ENCODE measurements at places on chromosomes 2 and 18. TPM values are rescaled to one million over a fixed set of nuclear protein-coding genes. Genes with fewer than 3 reads are reported as not detected.

DNA sequence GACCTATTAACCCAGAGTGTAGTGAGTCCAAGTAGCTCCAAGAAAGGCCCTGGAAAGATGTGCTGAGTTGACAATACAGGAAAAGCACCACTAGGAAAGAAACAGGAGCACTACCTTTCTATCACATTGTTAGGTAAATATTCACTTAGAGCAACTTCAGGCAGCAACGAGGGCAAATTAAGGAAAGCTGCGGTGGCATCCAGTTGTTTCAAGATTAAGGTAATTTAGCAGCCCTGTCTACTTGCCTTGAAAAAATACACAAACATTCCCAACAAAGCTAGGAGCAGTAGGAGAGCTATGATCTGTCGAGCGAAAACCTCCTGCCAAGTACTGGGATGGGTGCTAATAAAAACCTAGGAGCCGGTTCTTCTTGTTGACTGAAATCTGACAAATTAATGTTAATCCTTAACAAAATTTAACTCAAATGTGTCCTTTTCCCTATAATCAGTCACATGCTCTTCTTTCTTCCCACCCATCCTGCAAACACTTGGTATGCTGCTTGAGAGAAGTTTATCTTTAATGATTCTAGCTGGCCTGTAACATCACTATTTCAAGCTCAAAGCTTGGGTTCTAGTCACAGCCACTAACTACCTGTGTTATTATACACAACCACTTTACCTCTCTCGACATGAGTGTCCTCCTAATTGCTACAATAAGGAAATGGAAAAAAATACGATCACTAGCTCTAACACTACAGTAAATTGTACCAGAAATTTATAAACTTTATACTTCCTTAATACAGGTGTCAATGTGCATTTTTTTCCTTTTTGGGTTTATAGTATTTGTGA is 2.0 kb downstream of the ACAA2 start:
- no peak for DNase-seq
- H3K27me3 ChIP-seq: no peaks in the 10 kb centered on the region
- no peak overlapping the region for H3K4me3 ChIP-seq
- H3K36me3 ChIP-seq: no peaks in the 10 kb centered on the region
- H3K4me1 ChIP-seq: peaks cover 14% of the 10 kb centered on the region
- H3K27ac ChIP-seq: no peak overlapping the region

GRCh38 chr18:3405713-3406112 is 44.3 kb upstream of the TGIF1 start:
- H3K27ac ChIP-seq: no peak overlapping the region
- no peak overlapping the region for H3K4me3 ChIP-seq
- no peaks in the 10 kb centered on the region for H3K4me1 ChIP-seq
- H3K36me3 ChIP-seq: no peaks in the 10 kb centered on the region
- no peaks in the 10 kb centered on the region for H3K27me3 ChIP-seq

UNC50 gene
- total RNA-seq: 19.6 TPM

ALLC gene
- total RNA-seq: not detected

DNA sequence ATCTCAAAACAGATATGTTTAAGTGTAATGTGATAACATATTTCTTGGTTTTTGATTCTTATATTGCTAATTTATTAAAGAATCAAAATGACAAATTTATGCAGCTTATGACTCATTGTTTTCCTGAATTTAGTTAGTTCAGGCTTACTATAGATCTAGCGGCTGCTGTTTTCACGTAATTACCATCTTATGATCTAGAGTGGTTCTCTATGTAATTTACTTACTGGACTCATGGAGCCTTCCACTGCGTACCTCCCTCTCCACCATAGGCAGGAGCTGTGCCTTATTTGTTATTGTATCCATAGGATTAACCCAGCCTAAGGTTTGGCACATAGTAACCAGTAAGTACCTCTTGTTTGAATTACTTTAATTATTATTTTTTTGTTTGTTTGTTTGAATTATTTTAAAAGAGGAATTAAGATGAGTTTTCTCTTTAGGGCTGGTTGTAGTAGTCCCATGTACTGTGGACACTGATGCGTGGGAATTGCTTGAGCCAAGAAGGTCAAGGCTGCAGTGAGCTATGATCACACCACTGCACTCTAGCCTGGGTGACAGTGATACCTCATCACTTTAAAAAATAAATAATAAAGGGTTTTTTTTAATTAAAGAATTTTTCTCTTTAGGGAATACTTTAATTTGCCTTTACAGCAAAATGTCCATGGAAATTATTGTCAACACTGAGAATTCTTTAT is 165.5 kb downstream of the PHLPP1 start:
- H3K4me1 ChIP-seq: no peaks in the 10 kb centered on the region
- no peak overlapping the region for H3K4me3 ChIP-seq
- H3K27ac ChIP-seq: no peak overlapping the region
- DNase-seq: no peak

GRCh38 chr2:112910219-112910618 is 746 bp upstream of the IL37 start:
- no peaks in the 10 kb centered on the region for H3K4me1 ChIP-seq
- no peak overlapping the region for H3K4me3 ChIP-seq
- H3K27me3 ChIP-seq: no peaks in the 10 kb centered on the region
- no peak overlapping the region for H3K27ac ChIP-seq

DNA sequence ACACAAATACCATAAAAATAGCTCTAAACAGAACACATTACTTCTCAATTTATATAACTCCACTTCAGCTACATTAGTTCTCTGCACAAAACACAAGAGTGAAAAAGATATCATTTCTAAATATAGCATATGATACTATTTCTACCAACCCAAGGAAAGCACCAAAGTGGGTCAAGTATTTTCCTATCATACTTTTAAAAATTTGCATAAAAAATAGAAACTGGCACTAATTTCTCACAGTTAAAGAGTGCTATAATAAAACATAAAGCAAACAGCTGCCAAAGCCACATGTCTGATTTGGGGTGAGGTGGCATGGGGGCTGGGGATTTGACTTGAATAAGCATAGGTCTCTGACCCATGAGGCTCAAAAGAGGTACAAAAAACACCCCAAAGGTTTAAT is 61.5 kb downstream of the BARD1 start:
- H3K27ac ChIP-seq: no peak overlapping the region
- no peak overlapping the region for H3K4me3 ChIP-seq
- H3K36me3 ChIP-seq: no peaks in the 10 kb centered on the region
- H3K27me3 ChIP-seq: no peaks in the 10 kb centered on the region

- no peaks in the 10 kb centered on the region for H3K27me3 ChIP-seq
- no peak for DNase-seq
- H3K4me3 ChIP-seq: no peak overlapping the region
- no peaks in the 10 kb centered on the region for H3K36me3 ChIP-seq
- peaks cover 4% of the 10 kb centered on the region for H3K4me1 ChIP-seq
- no peak overlapping the region for H3K27ac ChIP-seq
Observed at GRCh38 chr2:222876947-222877346, 16.1 kb downstream of the ACSL3 start.

DNA sequence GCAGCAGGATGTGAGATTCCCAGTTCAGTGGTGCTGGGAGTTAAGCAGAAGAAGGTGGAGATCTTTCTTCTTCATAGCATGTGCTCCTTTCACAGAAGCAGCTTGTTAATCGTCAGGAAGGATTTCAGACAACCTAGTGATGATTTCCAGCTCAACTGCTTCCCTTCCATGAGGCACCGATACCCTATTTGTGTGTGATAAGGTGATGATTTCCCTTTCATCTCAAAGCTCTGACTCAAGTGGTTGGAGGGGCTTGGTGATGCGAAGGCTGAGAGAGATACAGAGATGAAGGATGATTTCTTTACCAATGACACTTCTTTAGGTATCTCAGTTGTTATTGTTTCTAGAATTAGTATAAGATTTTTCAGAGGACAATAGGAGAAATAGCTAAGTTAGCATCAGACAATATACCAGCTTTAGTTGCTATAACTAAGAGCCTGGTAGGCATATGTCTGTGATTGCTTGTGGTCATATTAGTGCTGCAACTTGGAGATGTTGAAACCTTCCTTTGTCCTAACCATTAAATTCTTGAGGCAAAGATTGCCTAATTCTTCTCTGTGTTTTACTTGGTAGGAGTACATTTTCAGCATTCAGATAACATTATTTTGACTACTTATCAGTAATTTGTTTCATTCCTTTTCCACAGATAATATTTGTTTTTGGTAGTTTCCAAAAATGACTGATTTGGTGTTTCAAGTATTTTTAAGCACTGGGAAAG is 111.3 kb downstream of the PLCL1 start:
- no peak overlapping the region for H3K4me3 ChIP-seq
- no peaks in the 10 kb centered on the region for H3K27me3 ChIP-seq
- H3K27ac ChIP-seq: no peak overlapping the region
- H3K4me1 ChIP-seq: peaks cover 3% of the 10 kb centered on the region
- no peak for DNase-seq
- H3K36me3 ChIP-seq: no peaks in the 10 kb centered on the region

DNA sequence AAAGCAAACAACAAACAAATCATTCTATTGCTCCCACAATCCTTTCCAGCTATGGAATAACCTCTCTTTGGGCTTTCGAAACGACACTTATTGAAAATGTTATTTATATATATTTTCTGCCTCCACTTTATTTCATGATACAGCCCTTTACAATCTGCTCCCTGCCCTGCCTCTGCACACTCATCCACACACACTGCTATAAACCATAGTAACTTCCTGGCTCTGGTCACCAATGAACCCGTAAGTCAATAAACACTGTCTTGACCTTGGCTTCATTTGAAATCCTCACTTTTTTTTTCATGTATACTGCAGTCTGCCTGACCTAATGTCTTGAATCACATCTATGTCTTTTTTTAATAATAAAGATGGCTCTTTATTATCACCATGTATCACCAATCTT is 161.5 kb downstream of the SLC39A10 start:
- H3K4me1 ChIP-seq: no peaks in the 10 kb centered on the region
- no peak for DNase-seq
- no peak overlapping the region for H3K27ac ChIP-seq

GRCh38 chr18:37435150-37435867 is 130.3 kb downstream of the CELF4 start:
- no peak overlapping the region for H3K27ac ChIP-seq
- no peaks in the 10 kb centered on the region for H3K36me3 ChIP-seq
- no peaks in the 10 kb centered on the region for H3K27me3 ChIP-seq
- no peak overlapping the region for H3K4me3 ChIP-seq
- no peak for DNase-seq
- H3K4me1 ChIP-seq: no peaks in the 10 kb centered on the region

GRCh38 chr18:14927701-14928100 is 179.7 kb downstream of the ANKRD30B start:
- no peak overlapping the region for H3K4me3 ChIP-seq
- no peaks in the 10 kb centered on the region for H3K36me3 ChIP-seq
- DNase-seq: no peak

GRCh38 chr18:62386091-62386490 is 61.0 kb downstream of the TNFRSF11A start:
- H3K36me3 ChIP-seq: no peaks in the 10 kb centered on the region
- H3K4me1 ChIP-seq: no peaks in the 10 kb centered on the region
- H3K27me3 ChIP-seq: no peaks in the 10 kb centered on the region
- H3K4me3 ChIP-seq: no peak overlapping the region
- H3K27ac ChIP-seq: no peak overlapping the region

DNA sequence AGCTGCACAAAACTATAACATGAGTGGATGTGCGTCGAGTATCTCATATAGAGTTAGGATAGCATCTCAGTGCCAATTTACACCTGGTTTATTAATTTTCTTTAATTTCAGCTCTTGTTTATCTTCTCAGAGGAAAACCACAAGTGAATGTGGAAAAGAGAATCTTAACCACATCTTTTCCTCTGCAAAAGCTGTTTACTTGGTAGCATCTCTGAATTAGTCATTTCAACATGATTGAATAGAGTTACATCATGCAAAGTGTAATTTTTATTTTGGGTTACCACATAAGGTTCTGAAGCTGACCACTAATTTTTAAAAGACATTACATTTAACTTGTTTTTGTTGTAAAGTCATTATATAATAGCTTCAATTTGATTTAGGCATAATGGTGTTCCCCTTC is 83.8 kb upstream of the FAM237A start:
- DNase-seq: no peak
- H3K27me3 ChIP-seq: no peaks in the 10 kb centered on the region
- H3K4me1 ChIP-seq: no peaks in the 10 kb centered on the region
- H3K27ac ChIP-seq: no peak overlapping the region
- H3K36me3 ChIP-seq: no peaks in the 10 kb centered on the region
- no peak overlapping the region for H3K4me3 ChIP-seq

TUBB8B gene
- not detected for total RNA-seq

DNA sequence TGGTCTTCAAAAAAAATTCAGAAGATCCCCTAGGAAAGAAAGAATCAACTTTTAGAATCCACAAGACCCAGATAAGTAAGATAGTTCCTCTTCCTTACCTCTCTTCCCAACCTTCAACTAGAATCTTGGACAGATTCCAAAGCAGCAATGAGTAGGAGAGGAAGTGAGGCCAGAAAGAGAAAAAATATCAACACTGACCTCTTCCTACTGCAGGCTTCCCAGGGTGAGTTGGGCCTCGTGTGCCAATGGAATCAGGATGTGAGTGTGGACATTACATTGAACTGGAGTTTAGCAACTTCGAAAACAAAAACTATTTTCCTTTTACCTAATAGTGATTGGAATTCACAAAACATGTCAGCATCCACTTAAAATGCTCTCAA is 102.5 kb upstream of the PIEZO2 start:
- no peaks in the 10 kb centered on the region for H3K4me1 ChIP-seq
- H3K27me3 ChIP-seq: no peaks in the 10 kb centered on the region
- no peak overlapping the region for H3K27ac ChIP-seq

DYNAP gene
- total RNA-seq: not detected

- H3K4me3 ChIP-seq: no peak overlapping the region
- no peaks in the 10 kb centered on the region for H3K27me3 ChIP-seq
- H3K4me1 ChIP-seq: peaks cover 12% of the 10 kb centered on the region
- peaks cover 4% of the 10 kb centered on the region for H3K36me3 ChIP-seq
- no peak for DNase-seq
Observed at GRCh38 chr2:202529389-202529788, 105.4 kb upstream of the FAM117B start.

- no peaks in the 10 kb centered on the region for H3K4me1 ChIP-seq
- no peak overlapping the region for H3K4me3 ChIP-seq
- H3K27me3 ChIP-seq: no peaks in the 10 kb centered on the region
- no peaks in the 10 kb centered on the region for H3K36me3 ChIP-seq
- no peak for DNase-seq
- no peak overlapping the region for H3K27ac ChIP-seq
Observed at GRCh38 chr2:11976073-11976472, 229.6 kb downstream of the LPIN1 start.

DNA sequence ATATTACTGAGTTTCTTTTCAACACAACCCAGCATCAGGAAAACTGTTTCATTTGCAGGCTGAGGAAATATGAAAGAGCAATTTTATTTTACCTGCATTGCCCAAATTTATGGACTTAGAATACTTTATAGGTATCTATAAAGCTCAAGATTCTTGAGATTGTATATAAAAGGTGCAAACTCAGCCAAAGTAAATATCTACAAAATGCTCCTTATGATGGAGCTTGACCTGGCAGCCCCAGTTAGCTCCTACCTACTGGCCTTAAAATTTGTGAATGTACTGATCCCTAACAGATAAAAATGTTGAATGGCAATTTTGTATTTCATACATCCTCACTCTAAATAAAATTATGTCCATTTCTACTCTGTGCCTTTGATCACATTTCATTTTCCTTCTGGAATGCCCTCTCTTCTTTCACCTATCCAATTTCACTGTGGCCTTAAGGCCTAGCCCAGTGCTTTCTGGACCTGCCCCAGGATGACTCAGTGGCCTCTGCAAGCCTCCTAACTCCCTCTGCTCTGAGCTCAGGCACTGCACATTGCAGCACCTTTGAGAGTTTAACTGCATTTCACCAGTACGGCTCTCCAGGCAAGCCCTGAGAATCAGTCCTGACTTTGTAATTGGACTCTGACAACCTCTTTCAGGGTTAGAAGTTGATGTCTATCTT is 125.9 kb downstream of the ANTXR1 start:
- no peak overlapping the region for H3K4me3 ChIP-seq
- no peaks in the 10 kb centered on the region for H3K27me3 ChIP-seq
- no peaks in the 10 kb centered on the region for H3K4me1 ChIP-seq
- DNase-seq: no peak

All from pancreas (tissue), 10 donors.